ENCODE measurements at places on chromosomes 4 and X.
A peak's percentile ranks its signal among the peaks of the same experiment; 100 is the strongest.

DNA sequence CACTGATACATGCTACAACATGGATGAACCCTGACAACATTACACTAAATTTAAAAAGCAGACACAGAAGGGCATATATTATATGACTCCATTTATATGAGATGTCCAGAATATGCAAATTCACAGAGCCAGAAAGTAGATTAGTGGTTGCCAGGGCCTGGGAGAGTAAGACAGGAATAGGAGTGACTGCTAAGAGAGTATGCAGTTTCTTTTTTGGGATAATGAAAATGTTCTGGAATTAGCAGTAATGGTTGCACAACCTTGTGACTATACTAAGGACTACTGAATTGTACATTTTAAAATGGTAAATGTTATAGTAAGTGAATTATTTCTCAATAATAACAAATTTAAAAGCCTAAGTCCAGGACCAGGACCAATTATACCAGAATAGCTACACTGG, 29.5 kb upstream of the NUP54 start:
- DNase-seq: no peak

GRCh38 chrX:51779306-51779705, 36.1 kb downstream of the GSPT2 start:
- DNase-seq: no peak

DNA sequence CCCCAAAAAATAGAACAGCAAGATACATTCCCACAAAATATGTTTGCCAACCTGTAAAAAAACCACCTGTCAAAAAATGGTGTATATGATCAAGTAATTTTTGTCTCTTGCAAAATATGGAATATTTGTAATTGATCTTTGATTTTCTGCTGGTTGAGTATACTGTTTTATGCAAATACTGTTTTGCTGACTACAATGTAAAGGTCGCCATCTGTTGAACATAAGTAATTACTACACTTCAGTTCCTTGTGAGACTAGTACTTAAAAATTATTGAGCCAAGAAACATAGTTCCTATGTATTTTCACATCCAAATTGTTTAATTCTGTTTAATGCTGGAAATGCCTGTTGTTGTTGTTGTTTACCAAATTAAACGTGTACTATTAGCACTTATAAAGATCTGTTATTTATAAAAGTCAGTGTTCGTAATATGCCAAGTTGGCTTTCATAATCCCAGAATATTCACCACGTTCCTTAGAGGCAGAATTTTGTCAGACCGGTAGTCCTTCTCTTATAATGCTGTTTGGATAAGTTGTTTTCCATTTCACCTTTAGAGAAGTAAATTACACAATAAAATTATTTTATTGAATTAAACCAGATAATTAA, 144.2 kb downstream of the PDLIM5 start:
- DNase-seq: peak; percentile 48

- DNase-seq: no peak
These were observed 4.5 kb downstream of the DTHD1 start for GRCh38 chr4:36285784-36286480.

GRCh38 chrX:154748712-154749339, 2.1 kb downstream of the GAB3 start:
- peak; percentile 58 for DNase-seq

DNA sequence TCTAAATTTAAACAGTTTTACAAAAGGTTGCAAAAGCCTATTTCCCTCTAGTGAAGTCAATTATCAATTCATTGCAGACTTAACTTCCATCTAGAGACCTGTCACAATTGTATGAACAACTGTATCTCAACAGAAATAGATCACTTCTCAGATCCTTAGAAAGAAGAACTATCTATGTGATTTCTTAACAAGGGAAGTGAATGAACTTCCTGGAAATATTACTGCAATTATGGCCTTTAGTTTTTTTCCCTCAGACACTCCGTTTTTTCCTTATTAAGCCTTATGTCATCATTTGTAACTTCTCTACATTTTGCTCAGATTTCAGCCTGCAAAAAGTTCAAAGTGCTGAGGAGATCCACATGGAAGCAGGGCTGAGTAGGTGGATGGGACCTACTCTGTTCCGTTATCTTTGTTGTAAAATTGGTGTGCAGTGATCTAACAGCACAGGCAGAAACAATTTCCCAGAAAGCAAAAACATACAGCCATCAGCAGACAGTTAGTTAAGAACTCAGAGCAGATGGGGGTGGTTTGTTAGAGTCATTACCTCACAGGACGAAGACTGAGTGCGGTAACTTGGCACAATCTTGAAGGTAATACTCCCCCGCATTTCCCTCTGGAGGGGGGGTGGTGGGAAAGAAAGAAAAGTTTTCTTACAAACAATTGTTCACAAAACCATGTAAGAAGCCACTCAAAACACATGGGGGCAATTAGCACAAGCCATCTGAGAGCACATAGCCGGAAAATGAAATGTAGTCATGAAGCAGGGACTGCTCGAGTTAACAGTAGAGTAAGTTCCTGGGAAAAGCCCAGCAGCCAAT, 112.3 kb downstream of the NYX start:
- no peak for DNase-seq

- DNase-seq: no peak
These were observed 4.2 kb downstream of the DCTD start for GRCh38 chr4:182913036-182913435.

DNA sequence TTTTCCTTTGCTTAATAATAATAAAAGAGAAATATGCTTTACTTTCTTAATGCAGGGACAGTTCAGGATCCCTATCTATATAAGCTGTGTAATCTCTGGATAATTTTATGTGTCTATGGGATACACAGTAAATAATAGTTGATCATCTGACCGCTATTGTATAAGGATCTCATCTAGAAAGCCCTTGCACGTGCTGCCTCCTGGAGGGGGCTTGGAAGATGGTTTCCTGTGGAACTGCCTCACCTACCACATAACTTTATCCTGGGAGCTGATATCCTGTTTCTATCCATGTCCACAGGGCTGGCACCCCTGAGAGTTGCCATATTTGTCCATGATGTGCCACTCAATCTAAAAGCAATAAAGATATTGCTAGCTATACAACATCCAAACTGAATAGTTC, 139.3 kb upstream of the FRMPD4 start:
- DNase-seq: no peak

GRCh38 chrX:15468036-15468435, 25.1 kb downstream of the PIR start:
- DNase-seq: no peak

DNA sequence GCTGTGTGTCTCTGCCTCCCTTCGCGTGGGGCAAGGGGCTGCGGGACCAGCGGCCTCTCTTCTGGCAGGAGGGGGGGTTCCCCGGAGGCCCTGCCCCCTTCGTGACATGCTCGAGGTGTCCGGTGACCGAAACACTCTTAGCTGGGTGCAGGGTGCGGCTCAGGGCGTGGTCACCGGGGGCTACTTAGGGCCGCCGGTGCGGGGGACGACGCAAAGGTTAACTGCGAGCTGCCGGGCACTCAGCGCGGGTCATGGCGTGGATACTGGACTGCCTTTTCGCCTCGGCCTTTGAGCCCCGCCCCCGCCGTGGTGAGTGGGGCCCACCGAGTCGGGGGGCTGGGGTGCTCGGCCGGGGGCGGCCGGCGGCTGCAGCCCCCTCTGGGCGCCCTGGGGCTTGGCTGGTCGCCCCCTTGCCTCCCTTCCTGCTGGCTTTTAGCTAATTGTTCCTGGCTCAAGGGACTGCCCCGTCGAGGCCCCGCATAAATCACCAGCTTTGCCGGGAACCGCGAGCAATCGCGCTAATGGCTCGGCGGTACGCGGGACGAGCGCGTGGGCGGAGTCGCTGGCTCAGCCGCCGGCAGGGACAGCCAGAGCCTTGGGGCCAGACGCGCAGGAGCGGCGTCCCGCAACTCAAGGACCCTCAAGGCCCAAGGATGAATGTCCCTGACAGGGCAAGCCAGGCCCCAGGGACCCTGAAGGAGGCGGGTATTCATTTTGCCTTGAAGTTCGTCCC, at the start of gene ARHGAP36:
Gene ARHGAP36, plus strand, starts transcription at position 211 of the 733 bp plus-strand sequence. CDS start 23,320 bp downstream, outside the sequence.
- no peak for DNase-seq

DNA sequence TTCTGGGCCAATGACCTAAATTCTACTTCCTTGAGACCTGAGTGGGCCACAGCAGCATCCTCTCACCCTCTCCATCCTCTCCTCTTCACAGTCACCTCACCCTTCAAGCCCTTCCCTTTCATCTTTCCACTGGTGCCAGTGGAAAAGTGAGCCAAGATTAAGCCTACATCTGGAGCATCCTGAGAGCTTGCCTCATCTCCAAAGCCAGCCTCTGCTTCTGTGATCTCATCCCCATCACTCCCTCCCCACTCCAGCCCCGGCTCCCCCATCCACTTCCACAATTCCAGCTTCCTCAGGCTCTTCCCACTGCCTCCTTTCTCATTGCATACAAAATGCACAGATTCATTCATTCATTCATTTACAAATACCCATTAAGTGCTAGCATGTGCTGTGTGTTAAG, 10.1 kb upstream of the RASL11B start:
- no peak for DNase-seq
